ENCODE measurements at places on chromosomes 4 and X.

- peak; percentile 26 for DNase-seq
Observed at GRCh38 chr4:165873298-165874071, 448 bp downstream of the TLL1 start.

DNA sequence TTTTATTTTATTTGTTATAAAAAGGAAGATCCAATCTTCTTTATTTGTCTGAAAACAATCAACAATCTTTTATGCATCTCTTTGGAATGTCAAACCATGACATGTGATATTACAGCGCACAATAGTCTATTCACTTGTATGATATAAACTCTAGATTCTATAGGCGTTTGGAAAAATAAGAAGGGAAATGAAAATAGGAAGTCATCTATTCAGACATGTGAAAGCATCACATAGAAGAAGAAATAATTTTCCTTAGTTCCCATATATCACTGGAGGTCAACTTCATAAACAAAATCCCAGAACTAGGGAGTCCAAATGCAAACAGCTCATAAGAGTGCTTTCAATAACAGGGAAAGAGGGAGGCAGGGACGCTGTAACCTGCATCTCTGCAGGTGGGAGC, 139.5 kb upstream of the RASGEF1B start:
- DNase-seq = no peak

DNA sequence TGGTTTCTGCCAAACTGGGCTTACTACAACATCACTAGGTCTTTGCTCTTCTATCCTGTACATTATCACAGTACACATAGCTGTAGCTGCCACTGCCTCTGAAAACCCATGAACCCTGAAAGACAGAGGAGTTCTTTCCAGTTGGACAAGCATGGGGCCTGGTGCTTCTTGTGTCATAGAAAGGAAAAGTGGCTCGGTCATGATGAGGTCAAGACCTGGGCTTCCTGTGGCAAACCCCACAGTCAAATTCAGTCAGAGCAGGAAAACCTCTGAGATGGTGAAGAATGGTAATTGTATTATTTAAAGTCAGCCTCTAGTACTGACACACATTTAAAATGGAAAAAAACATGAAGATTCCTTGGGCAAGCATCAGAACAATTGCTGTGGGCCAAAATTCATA, 133.3 kb upstream of the PRPS2 start:
- peak; percentile 5 for DNase-seq

DNA sequence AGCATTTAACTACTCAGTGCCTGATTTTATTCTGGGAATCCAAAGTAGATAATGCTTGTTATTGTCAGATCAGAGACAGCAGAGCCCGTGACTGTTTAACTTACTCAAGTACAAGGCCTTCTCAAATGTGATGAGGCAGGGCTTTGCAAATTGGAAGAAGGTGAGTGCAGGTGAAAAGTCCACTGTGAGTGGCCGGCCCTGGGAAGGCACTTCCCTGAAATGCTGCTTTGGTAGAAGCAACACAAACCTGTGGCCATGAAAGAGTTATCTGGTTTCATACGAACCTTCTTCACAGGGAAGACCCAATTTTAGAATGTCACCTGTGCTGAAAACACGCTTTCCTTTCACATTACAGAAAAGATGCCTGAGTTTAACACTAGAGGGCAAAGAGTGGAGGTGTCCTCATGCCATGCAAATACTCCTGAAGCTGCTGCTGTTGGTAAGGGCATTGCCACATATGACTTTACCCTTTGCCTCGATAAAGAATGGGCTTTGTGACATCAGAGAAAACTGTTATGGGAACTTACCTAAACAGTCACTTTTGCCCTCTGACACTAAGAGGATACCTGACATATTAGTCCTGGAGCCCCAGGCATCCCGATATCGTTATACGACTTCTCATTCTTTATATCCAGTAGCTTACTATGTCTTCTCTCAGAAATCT, 8.0 kb downstream of the PPARGC1A start:
- DNase-seq = no peak

- no peak for DNase-seq
Observed at GRCh38 chrX:31126205-31126604, 54.4 kb upstream of the FTHL17 start.

GRCh38 chr4:33551244-33551643, 2693.1 kb downstream of the ARAP2 start:
- no peak for DNase-seq

GRCh38 chr4:151355155-151355554, 29.8 kb upstream of the SH3D19 start:
- DNase-seq = no peak

DNA sequence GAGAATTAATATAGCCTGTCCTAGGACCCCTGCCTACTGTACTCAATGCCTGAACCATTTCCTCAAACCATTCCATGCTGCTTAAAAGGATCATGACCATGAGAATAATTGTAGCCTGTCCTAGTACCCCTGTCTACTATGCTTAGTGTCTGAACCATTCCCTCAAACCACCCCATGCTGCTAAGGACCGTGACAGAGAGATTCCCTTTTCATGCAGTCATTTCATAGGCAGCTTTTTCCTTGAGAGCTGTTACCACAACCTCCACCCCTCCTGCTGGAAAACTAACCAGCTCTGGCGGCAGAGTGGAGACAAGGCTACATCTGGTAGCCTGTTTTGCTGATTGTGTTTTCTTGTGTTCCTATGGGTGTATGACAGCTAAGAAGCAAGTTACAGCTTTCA, 174.9 kb upstream of the SMARCAD1 start:
- DNase-seq = no peak

DNA sequence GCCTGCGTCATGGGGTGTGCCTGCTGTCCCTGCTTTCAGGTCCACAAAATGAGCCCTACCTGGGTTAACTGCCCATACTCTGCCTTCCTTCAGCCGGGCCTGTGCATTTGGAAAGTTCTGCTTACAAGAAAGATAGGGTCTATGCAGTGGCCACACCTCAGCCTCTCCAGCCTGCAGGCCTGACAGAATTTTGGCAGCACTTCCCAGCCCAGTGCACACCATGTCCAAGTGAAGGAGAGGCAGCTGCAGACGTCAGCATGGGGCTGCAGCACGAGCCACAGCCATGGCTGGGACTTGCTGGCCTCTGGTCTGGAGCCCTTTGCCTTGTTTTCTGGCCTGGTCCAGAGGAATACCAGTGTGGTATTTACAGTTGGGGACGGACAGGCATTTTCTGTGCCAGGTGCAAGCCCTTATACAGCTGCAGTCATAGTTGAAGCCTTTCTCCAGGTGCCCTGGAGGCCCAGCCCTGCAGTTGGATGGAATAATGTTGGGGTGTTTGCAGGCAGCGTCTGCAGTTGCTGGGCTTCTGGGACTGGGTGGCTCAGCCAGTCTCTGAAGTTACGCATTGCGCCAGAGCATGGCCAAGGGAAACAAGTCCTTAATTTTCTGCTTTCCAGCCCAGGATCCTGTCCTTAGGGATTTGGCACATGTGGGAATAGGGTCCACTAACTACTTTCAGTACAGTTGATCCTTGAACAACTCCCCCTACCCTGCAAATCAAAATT, 26.2 kb downstream of the JADE1 start:
- DNase-seq = no peak

DNA sequence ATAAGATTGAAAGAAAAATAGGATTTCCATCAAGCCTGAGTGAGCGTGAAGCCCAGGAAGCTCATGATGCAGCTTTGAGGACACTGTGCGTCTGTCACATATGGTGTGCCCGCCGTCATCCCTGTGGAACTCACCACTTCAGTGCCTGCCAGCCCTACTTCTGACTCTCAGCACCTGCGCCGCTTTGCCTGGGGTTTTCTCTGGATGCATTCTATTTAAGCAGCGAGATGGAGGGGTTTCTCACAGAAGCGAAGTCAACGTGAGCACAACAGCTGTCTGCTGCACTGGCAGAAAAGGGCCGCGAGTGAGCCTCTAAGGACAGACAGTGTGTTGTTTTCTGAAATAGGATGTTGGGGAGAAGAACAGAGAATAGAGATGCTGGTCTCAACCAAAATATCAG, 6.2 kb upstream of the TMEM128 start:
- DNase-seq = no peak

GRCh38 chr4:20151436-20151835, 100.3 kb upstream of the SLIT2 start:
- DNase-seq = no peak

GRCh38 chrX:78573630-78574029, 85.5 kb downstream of the RTL3 start:
- no peak for DNase-seq

DNA sequence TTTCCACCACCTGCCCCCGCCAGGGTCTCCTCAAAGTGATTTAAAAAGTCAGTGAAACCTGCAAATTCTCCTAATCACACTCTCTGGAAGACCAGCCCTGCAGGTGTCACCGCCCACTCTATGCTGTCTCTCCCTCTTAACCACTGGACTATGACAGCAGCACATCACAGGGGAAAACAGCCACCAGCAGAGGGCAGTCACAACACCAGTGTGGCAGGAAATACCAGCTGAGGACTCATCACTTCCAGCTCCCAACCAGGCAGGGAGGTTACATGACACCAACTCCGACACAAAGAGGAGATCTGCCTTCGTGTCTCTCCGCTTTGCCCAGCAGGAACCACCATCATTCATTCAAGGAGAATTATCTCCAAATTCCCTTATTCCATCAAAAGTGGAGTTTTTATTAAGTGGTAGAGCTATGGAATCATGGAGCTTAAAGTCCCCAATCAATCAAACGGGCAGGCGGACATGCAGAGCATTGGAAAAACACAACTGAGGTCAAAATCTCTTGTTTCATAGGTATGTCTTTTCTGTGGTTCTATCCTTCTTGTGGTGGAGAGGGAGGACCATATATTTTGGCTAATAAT, 91.3 kb downstream of the NSUN7 start:
- peak; percentile 62 for DNase-seq

DNA sequence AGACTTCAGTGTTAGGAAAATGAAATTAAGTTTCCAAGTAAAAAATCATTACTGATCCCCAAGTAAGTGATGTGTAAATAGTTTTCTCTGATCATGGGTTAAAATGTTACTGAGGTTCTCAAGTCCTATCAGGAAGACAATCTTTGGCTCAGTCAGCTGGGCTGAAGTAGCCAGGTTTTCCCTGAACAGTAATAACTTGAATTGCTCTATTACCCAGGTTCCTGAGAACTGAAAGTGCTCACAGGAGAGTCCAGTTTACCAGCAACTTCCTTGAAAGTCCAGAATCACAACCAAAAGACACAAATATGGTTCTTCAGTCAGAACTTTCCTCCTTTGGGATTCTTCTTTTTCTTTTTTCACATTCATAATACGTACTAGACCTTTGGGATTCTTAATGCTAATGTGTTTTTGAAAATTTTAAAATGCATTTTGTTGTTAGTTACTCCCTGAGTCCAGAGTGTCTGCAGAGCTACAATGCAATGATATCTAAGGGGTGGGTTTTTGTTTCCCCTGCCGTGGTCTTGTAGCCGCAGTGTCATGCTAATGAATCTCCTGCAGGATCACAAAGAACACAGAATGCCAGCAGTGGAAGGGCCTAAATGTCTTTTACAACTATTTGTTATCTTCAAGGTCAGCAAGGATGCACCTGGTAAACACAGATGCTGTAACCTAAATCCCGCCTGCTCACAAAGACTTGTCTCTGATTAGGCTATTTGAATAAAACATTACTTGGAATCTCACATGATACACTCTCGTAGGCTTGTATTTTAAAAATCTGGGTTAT, 439.8 kb upstream of the NR3C2 start:
- DNase-seq = no peak

- no peak for DNase-seq
Observed at GRCh38 chrX:104041003-104041402, 1.2 kb downstream of the H2BW2 start.

DNA sequence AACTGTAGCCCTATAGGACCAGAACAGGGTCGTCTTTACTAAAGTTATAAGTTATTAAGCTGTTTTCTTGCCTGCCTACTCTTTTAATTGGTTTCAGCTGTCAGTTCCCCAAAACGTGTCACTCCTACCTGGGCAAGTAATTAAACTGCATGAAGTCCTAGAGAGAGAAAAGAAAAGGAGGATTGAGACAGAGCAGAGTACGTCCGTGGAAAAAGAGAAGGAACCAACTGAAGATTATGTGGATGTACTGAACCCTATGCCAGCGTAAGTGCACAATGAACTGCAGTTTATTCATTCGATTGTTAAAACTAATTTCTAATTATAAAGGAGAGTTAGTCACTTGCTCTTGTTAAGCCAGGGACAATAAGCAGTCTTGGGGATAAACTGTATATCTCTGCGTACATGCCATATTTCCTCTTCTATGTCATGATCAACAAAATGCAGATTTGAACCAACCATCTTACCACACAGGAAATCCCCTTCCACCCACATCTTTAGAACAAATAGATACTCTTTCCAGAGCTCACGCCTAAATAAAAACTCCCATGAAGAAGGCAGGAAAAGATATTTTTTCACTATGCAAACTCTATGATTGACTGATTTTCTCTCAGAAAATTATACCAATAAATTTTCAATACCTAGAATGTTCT, 22.8 kb downstream of the STAP1 start:
- peak; percentile 31 for DNase-seq

- no peak for DNase-seq
Observed at GRCh38 chr4:78706302-78706701, 69.8 kb upstream of the BMP2K start.

- DNase-seq = no peak
Observed at GRCh38 chr4:99708551-99708950, 50.9 kb upstream of the C4orf54 start.

GRCh38 chrX:121666171-121666570, 618.8 kb downstream of the GLUD2 start:
- DNase-seq = no peak

GRCh38 chrX:70025464-70025863, 24.3 kb downstream of the AWAT2 start:
- DNase-seq = no peak

- peak; percentile 65 for DNase-seq
Observed at GRCh38 chr4:145557720-145558119, 61.5 kb upstream of the MMAA start.

DNA sequence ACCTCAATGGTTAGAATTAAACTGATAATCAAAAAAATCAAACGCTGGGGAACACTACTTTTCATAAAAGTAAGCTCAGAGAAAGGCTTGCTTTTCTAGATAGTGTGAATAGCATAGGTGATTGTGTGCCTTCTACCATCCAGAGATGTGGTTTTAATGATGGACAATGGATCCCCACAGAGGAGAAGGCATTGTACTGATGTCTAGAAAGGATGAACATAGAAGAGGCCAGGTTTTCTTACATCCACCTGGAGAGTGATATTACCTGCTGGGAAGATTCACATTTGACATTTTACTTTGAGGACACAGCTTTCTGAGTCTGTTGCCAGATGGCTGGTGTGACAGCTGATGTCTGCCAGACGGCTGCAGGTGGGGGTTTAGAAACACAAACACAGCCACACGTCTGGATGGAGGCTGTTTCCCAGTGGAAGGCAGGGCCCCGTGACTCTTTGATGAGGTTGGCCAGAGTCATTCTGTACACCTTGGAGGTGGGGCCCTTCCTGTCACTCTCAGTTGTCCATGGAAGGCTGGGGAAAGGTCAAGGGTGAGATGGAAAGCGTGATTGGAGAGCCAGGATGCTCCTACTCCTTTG, 114.4 kb downstream of the PSAPL1 start:
- DNase-seq = no peak

GRCh38 chrX:4905576-4905975, 1192.1 kb upstream of the PRKX start:
- DNase-seq = no peak

Data from GM10248 (cell line).